ENCODE measurements at places on chromosomes 4 and X.

DNA sequence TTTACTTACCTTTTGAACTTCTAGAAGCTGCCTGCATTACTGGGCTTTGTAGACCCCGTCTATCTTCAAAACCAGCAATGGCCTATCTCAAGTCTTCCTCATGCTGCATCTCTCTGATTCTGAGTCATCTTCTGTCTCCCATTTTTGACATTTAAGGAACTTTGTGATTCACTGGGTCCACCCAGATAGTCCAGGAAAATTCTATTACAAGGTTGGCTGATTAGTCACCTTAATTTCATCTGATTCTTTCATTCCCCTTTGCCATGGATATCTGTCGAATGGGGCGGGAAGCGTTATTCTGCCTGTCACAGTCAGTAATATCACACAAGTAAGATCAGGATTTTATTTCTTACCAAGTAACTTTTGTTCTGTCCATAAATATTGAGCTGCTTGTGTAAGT lies 618.0 kb downstream of the CCSER1 start:
- DNase-seq, result no peak

DNA sequence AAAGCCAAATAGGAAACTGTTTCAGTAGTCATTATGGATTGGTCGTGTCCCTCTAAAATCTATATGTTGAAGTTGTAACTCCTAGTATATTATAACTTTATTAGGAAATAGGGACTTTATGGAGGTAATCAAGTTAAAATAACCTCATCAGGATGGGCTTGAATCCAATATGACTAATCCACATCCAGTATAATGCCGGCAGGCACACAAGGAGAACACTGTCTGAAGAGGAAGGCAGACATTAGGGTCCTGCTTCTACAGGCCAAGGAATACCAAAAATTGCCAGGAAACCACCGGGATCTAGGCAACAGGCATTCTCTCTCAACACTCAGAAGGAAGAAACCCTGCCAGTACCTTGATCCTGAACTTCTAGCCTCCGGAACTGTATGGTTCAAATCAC lies 130.3 kb downstream of the ATP10D start:
- no peak for DNase-seq

- DNase-seq, result no peak
Measured at GRCh38 chrX:103248553-103248952, 6.4 kb downstream of the TCEAL8 start.

DNA sequence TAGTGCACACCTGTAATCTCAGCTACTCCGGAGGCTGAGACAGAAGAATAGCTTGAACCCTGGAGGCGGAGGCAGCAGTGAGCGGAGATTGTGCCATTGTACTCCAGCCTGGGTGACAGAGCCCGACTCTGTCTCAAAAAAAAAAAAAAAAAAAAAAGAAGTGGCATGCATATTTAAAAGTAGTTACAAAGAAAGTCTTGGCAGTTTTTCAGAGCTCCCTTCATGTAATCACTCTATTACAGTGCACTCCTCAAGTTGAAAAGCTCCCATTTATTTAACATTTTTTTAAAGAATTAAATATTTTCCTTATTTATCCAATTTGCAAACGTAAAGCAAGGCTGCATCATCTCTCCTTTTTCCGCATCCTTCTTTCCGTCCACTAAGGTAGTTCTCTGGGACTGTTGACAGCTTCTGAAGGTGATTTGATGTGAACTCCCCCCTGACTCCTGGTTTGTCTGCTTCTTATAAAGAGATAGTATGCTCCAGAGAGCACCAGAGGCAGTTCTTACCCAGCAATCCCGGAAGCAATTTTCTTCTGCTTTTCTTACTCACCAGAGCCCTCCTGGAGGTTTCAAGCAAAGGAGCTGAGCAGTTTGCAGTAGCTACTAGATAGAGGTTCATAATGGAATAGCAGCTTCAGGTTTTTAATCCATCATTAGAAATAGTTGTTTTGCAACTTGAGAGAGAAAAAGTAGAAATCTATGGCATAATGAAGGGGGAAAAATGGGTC lies 151.0 kb downstream of the PALLD start:
- DNase-seq, result no peak

DNA sequence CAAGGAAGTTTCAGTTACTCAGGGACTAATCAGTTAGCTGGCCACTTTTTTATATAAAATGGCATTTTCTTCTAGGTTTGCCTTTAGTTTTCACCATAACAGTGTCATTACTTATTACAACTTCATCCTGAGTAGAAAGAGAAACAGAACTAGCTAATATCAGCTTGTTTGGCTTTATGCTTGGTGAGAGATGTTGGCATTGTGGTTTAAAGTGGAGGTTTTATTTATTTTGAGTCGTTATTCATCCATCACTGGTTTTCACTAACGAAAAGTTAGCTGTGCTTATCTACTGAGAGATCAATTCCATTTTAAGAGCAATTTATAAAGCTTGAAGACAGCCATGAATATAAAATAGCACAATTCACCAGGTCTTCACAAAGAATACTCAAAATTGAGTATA lies 714.5 kb downstream of the GRID2 start:
- DNase-seq, result no peak

DNA sequence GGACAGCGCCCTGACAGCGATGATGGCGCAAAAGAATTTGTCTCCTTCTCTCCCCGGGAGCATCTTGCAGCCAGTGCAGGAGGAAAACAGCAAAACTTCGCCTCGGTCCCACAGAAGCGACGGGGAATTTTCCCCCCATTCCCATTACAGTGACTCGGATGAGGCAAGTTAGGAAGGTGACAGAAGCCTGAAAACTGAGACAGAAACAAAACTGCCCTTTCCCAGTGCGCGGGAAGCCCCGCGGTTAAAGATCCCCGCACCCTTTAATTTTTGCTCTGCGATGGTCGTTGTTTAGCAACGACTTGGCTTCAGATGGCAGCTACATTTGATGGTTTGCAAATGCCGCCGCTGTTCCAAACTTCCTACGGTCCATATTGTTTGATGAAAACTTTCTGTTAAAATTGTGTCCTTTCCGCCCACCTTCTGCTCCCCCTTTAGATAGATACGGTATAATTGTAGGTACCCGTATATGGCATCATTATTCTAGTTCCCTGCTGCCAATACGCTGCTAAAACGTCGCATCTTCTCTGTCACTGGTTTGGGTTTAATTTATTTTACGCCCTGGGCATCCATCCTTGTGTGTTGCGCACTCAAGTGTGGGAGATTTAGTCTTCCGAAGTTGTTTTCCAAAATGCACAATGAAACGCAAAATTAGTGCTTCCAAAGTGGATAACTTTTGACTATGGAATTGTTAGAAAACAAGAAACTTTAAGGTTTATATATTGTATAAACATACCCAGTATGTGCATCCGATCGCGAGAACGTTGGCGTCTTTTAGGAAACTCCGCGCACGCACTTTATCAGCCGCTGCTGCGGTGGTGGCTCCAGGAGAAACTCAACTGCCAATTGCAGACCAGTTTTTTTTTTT lies 1.5 kb downstream of the ATOH1 start:
- no peak for DNase-seq

DNA sequence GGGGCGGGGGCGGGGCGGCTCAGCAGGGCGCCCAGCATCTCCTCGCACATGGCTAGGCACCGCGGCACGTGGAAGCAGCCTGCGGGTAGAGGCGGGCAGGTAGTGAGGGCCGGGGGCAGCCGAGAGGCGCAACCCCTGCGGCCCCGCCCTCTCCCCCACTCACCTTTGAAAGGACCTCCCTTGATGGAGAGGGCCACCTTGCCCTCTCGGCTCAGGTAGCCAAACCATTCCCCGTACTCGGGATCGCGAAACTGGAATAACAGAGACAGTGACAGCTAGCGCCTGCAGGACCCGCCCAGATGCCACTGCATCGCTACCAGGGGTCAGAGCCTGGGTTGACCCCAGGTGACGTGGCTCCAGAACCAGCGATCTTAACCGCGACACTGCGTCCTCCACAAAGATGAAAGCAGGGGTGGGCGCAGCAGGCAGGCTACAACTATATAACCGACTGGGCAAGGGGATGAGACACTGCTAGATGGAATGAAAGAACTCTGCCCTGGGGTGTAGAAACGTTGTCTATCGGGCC lies 552 bp upstream of the NAA10 start:
- DNase-seq, result no peak

Data from hypothalamus (tissue), 51 donors.